ENCODE measurements at places on chromosomes 5 and 9.

DNA sequence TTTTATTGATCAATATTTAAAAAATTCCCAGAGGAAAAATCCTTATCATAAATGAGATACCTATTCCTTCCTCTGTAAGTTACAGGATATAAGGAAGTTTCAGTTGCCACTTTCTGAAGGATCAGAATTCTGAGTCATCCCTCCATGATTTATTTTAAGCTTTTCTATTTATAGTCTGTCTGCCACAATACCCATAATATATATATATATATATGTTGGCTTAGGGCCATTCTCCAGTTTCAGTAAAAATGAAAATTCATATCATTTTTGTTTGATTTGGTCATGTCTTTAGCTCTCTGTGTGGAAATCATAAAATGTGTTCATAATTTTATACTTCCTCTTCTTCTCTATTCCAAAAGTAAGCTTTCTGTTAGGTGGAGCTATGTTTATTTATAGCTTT, 215.8 kb upstream of the CYLC2 start:
- DNase-seq = no peak

- no peak for DNase-seq
These were observed 147.5 kb downstream of the LURAP1L start for GRCh38 chr9:12922224-12922866.

DNA sequence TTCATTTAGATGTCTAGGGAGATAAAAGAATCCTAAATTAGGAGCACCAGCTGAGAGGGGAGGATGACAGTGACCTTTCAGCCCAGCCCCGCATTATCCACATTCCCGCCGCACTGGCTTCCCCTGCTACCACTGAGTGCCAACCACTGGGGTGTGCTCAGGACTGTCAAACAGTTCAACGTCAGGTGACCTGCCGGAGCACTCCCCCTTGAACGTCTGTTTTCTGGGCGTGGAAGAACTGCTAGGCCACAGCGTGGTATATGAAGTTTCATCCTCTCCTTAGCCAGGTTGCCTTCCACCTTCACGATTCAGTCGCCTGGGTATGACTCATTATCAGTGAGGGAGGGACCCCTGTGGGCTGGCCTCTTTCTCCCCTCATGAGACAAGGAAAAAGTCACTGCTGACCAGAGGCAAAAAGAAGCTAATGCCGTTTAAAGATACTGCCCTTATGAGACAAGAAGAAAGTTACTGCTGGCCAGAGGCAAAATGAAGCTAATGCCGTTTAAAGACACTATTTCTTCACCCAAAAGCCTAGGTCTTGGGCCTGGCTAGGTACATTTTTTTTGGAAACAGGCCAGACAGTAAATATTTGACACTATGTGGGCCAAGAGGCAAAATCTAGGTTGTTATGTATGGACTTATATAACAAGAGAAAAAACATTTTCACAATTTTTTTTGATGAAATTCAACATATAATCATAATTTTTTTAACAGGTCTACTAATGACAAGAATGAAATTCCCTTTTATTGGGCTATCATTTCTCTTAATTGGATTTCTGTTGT, 4.6 kb downstream of the NMRK1 start:
- no peak for DNase-seq

DNA sequence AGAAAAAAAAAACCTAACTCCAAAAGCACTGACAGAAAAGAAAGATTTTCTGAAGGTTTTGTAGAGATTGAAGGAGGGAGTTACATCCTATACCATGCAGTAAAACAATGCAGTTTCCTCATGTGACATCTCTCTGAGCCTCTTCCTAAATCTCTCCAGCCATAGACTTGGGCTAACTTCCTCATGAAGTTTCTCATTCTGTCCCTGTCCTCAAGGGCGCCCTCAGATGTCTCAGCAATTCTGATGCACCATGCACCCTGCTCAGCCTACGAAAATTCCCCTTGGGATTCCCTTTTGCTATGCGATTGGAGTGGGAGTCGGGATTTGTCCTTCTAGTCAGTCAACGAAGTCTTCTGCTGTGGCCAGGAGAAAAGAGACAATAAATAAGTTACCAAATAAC, 68.9 kb downstream of the FAT2 start:
- DNase-seq = peak; percentile 25

- DNase-seq = no peak
These were observed 19.3 kb downstream of the CDKN2A start for GRCh38 chr9:21974722-21975409.

- DNase-seq = no peak
These were observed 16.2 kb downstream of the RBM18 start for GRCh38 chr9:122248448-122248865.

- no peak for DNase-seq
These were observed 32.7 kb downstream of the KCNIP1 start for GRCh38 chr5:170536525-170536924.

DNA sequence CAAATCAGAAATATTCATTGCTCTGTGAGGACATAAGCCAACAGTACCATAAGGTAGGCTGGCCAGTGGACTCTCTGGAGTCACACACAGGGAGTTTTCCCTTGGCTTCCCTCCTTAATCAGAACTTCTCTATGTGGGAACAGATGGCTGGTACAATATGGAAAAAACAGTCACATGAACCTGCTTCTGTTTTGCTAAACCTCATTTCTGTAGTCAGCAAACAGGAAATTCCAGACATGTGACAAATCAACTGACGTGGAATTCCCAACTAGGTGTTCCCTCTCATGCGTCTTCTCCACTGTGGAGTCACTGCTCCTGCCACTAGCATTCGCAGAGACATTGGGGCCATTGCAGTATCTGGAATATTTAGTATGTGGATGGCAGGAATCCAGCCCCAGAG, 617.6 kb downstream of the KIF4B start:
- no peak for DNase-seq

GRCh38 chr9:134224567-134225093, 60.3 kb upstream of the RNU6ATAC start:
- DNase-seq = no peak

Data from Kasumi-1 (cell line).